RKO (cell line): ENCODE measurements at places on chromosomes 7 and 10.

DNA sequence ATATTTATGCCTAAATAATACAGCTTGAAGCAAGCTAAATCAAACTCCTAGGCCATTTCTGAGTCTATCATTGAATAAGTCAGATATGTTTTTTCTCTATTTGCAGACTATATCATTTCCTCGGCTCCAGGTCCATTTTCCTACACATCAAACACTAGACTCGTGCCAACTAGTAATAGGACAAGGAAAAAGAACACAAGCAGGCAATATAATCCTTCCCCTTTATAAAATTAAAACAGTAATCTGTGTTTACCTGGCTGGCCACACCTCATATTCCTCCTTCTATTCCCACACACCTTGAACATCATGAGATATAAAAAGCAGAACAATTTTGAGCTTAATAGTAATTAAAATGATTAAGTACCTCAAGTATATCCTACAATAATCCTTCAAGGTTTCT, 325.7 kb downstream of the TFEC start:
- DNase-seq: no peak

DNA sequence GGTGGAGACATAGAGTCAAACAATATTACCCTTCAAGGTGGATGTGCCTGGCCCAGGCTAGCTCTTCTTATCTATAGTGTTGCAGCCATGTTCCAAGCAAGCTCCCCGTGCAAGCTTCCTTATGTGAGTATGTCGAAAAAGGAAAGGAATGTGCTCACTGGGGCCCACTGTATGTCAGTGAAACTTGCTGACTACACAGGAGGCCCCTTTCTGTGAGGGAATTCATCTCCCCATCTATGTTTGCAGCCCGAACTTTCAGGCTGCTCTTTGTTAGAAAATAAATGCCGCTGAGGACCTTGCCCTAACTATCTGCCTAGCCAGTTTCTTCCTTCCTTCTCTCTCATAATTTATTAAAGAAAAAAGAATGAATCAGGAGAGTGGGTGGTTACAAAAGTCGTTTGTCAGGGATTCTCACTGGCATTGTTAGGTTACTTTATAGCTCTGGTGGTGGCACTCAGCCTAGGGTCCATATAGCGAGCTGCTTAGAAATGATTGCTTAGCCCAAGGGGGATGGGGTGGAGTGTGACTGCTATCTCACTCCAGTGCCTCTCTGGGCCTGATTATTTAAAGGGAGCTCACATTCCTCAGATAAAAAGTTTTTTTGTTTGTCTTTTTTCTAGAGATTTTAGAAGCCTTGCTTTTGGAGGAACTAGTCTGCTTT, 302.1 kb downstream of the ABCA13 start:
- no peak for DNase-seq

- DNase-seq: no peak
These were observed 651.0 kb upstream of the STEAP1 start for GRCh38 chr7:89503281-89503680.

DNA sequence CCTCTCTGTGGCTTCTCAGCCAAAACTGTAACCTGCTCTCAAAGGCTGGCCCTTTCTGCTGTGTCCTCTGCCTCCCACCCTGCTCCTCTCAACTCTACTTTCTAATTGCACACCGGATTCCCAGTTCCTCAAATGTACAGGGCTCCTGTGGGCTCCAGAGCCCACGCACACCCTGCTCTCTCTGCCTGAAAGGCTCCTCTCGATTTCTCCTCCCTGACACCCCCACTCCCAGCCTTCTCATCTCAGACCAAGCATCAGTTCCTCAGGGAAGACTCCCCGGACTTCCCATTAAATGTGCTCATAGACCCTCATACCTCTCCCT, 111.7 kb upstream of the STEAP1B start:
- DNase-seq: no peak
